Naive B cell (primary cell): ENCODE measurements at places on chromosomes 5 and 9.

GRCh38 chr5:123120197-123120596, 31.2 kb downstream of the PRDM6 start:
- no peak for DNase-seq

DNA sequence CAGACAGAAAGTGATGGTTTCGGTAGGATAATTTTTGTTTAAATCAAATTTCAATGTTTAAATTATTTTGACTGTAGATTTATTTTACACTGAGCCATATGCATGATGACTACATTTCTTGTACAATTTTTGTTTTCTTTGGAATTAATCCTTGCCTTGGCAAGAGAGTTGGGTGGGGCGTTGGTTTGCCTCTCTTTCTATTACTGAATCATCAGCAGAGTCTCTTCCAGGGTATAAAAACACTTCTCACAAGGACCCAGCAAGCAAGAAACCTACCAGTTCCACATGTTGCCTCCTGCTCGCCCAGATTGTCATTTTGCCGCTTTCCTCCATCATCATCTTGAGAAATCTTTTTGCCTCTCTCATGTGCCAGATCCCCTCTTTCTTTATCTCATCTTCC, 455.0 kb upstream of the DMAC1 start:
- DNase-seq, result no peak

DNA sequence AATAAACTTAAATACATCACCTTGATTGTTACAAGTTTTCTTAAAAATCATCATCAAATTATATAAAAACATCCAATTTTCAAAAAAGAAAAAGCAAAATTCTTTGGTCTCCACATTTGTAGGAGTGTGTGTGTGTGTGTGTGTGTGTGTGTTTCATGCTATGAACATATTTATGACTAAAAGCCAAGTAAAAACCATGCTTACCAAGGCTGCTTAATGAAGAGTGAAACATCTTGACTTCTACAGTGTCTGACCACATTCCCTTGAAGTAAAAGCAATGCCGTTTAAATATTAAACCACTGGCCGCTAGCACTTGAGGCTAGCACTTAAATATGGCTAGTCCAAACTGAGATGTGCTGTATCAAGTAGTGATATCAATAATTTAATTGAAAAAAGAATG, 549.1 kb upstream of the CCNG1 start:
- no peak for DNase-seq

DNA sequence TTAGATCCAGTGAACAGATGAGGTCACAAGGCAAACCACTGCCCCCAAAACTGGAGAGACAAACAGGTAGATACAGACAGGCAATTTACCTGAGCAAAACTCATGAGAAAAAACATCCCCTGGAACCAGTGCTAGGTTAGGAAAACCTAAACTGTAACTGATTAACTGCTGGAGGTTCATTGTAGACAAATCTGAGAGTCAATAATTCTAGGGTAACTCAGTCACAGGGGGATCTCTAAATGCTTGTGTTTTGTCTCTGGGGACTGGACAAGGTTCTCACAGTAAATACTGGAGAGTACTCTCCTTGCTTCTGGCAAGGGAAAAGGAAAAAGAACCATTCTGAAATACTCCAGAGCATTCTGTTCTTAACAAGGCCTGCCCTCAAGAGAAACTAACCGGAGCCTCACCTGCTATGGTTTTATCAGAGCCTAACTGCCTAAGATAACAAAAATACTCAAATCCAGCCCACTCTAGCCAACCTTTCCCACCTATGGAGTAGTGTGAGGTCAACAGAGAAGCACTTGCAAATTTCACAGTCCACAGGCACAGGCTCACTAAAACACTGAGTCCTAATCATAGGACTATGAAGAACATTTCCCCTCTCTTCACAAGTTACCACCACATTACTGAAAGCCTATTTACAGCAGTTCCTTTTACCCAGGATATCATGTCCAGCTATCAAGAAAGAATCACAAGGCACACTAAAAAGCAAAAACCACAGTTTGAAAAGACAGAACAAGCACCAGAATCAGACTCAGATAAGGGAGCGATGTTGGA, 139.9 kb upstream of the ACOT12 start:
- no peak for DNase-seq

DNA sequence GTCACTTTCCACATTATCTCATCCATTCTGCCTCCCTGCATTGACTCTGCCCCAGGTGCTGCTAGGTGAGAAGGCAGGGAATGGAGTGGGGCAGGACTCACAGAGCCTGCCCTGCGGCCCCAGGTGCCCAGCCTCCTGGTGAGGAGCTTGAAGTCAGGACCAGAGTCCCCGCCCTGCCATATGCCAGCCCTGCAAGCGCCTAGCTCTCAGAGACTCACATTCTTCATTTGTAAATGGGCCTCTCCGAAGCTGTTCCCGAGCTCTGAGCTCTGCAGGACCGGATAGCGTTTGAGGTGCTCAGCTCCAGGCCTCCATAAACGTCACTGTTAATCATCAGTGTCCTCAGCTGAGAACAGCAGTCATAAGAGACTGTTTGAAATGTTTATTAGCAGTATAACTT, 75.1 kb upstream of the STXBP1 start:
- DNase-seq, result no peak

GRCh38 chr5:73642344-73642743, 16.3 kb downstream of the ARHGEF28 start:
- no peak for DNase-seq

- DNase-seq, result no peak
Measured at GRCh38 chr9:114373960-114374730, 13.6 kb downstream of the AKNA start.
